CD4-positive, alpha-beta memory T cell (primary cell): ENCODE measurements at places on chromosomes 5 and 9.

DNA sequence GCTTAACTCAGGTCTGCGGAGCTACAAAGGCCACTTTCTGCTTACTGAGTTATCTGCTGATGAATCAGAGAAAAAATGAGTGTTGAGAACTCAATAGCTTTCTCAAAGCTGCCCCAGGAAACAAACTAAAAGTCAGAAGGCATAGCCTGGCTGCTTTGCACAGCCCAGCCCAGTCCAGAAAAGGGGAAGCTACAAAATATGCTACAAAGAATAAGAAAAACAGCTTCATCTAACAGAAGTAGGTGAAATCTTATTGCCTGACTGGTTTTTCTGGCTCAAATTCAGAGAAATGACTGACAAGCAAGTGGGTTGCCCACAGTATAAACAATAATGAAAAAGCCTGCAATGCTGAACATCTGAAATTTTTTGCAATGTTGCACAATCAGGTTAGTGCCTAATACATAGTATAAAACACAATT is 156.2 kb downstream of the PPP2R2B start:
- DNase-seq, result no peak

- no peak for DNase-seq
Observed at GRCh38 chr5:170576602-170577535, 73.0 kb downstream of the KCNIP1 start.

- no peak for DNase-seq
Observed at GRCh38 chr9:125889112-125889475, 141.9 kb downstream of the PBX3 start.

DNA sequence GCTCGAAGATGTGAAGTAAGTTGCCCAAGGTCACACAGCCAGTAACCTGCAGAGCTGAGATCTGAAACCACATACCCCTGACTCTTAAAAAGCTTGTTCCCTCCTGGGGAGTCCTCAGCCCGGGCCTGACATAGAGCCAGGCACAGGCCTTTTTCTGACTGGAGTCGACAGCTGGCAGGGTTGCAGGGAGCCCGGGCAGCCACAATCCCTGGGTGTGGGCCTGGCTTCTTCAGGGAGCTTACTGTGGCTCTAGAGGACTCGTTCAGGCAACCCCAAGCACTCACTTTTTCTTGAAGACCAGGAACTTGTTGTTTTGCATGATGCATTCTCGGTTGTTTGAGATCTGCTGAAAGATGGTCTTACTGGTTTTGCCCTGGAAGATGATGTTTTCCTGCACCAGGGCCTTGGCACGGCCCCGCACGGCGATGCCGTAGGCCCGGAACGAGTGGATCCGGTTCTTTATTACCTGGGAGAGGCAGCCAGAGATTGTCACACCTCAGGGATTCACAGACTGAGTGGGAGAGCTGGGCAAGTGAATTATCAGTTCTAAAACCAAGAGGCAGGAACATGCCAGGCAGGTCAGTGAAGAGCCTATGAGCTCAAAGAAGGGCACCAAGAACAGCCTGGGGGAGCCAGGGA is 30.0 kb downstream of the POLR1E start:
- no peak for DNase-seq

- no peak for DNase-seq
Observed at GRCh38 chr9:4148231-4148561, 151.7 kb downstream of the GLIS3 start.

- no peak for DNase-seq
Observed at GRCh38 chr5:43771611-43772031, 168.6 kb downstream of the NNT start.

GRCh38 chr5:149054416-149054815 is 8.4 kb downstream of the SH3TC2 start:
- no peak for DNase-seq

- no peak for DNase-seq
Observed at GRCh38 chr5:102865171-102865509, 110.0 kb downstream of the PAM start.

DNA sequence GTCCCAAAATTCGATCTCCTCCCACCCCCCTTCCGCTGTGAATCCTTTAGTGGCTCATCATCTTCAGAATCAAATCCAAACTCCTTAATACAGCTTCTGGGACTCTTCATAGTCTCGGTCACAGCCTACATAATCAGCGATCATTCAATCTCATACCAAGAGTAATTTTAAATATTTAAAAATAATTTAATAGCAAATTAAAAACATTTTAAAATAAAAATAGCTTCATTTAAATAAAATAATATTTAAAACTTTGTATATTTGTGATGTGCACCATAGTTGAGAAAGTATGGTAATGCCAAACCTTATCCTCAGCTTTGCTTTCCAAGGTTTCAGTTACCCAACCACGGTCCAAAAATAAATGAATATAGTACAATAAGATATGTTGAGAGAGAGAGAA is 70.0 kb upstream of the NR3C1 start:
- no peak for DNase-seq

GRCh38 chr9:83372957-83373356 is 165.2 kb downstream of the FRMD3 start:
- DNase-seq, result no peak

DNA sequence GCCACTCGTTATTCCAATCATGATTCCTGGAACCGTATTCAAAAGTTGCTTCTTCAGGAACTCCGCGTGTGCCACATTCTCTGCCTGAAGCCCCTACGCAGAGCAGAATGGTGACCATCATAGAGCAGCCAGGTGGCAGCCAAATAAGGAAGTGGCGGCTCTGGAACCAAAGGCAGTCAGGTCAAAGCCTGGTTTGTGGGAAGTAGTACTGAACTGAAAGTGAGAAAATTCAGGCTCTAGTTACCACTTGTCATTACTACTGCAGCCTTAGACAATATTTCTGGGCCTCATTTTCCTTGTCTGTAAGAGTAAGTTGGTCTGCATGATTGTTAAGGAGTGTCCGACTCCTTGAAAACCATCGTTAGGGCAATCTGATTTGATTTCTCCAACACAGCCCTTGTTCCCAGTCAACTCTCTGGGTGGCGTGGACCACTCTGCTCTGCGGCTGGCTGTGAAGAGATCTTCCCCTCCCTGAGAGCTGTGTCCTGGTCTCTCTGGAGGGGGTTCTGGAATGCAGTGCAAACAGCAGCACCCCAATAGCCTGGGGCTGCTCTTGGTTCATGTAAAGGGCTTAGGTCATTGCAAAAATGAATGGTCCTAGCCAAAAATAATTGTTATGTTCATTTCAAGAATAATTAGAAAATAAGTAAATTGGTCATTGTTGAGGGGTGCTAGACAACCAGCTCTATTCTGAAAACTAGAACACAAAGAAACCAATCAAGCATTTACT is 102.4 kb downstream of the MED27 start:
- no peak for DNase-seq

GRCh38 chr9:87622923-87623322 is 103.0 kb upstream of the CTSL start:
- DNase-seq, result no peak

GRCh38 chr5:142119051-142119625 is 10.6 kb downstream of the NDFIP1 start:
- no peak for DNase-seq

DNA sequence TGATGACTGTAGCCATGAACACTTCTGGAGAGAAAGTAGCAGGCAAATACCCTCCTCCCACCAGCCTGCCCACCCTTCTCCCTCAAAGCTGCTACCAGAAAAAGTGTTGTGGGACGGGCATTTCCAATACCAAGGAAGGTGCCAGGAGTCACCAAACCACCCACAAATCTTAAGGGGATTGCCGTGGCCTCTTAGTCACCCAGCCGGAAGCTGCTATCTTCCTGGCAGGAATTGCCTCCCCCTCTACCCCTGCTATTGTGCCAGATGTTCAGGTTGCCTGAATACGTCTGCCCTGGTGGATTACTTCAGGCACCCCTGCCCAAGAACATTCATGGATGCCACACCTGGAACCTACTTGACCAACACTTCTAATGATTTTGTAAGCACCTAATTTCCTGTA is 156.1 kb downstream of the TTC39B start:
- no peak for DNase-seq

DNA sequence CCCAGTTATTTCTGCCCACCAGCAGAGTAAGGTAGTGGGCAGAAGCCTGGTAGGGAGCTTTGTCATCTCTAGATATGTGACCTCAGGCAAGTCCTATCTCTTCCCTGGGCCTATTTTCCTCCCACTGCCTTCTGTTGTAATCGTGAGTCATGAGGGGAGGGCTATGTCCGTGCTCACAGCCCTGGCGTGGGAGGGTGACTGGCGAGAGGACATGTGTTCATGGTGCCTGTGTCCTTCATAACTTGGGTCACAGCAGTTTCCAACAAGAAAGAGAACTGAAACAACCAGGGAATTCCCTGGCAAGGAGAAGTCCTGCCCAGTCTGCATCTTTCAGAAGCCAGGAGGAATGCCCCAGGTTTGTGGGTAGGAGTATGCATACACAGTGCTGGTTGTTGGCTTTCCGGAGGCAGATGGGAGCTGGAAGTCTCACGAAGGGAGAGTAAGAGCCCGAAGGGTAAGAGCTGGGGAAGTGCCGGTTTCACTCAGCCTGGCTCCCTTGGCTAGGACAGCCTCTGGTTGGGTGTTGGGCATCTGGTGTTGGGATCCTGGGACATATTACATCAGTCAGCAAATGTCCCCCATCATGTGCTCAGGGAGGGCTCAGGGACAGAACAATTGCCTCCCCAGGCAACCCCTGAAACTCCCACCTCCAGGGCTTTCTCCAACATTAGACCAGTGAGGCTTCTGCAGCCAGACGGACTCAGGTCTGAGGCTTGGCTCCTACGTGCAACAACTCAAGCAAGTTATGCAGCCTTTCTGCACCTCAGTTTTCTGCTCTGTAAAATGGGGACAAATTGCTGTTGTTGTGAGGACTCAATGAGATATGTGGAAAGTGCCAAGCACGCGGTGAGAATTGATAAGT is 4.3 kb upstream of the TIFAB start:
- DNase-seq, result no peak
